Activated naive CD4-positive, alpha-beta T cell treated with anti-CD3 and anti-CD28 coated beads, Interleukin-2, amount 50 U/mL, for 72 hours (primary cell): ENCODE measurements at places on chromosomes 5 and 9.

DNA sequence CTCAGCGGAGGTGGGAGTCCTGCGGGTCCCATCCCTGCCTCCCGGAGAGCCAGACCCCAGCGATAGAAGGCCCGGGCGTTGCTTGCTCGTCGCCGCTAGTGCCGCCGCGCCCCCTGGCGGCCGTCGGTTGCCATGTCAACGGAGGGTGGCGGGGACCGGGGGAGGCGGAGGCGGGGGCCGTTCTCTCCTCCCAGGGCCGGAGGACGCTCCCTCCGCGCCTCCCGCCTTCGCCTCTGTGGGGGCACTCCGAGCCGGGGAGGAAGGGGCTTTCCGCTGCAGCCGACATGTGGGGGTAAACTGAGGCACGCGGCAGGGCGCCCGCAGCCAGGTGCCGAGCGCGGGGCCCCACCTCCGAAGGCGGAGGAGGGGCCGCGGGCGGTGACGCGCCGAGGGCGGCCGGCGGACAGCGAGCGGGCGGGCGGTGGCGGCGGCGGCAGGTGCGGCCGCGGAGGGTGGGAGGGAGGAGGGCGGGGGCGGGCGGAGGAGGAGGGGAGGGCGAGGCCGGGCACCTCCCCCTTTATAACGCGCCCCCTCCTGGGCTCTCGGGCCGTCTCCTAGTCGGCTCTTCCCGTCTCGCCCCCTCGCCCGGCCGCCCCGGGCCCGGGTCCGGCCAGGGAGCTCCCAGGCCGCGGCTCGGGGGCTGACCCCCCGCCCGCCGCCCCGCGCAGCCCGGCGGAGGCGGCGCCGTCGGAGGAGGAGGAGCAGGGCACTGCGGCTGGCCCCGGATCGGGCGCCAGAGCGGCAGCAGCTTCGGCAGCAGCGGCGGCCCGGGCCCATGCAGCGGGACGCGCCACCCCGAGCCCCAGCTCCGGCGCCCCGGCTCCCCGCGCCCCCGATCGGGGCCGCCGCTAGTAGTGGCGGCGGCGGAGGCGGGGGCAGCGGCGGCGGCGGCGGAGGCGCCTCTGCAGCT is 556 bp upstream of the CDK9 start:
- DNase-seq = peak; percentile 91

- DNase-seq = no peak
Measured at GRCh38 chr5:107948377-107948776, 277.6 kb upstream of the EFNA5 start.

GRCh38 chr9:72627956-72628540 is 106.6 kb downstream of the TMC1 start:
- no peak for DNase-seq

DNA sequence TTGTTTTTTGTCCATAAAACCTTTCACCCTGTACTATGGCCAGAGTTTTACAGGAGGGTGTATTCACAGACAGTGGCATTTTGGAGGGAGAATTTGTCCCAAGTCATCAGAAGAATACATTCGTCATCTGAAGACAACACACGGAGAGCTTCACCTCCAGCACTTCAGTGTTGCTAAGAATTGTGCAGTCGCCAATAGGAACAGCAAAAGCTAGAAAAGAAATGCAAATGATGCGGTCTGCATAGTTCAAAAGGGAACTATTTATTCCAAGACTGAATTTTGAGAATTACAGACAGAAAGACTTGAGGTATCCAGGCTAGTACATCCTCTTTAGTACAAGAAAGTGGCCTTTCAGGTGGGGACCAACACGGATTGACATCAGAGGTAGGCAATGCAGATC is 399.2 kb upstream of the KIF2A start:
- no peak for DNase-seq

GRCh38 chr5:142769251-142769792 is 855 bp upstream of the ARHGAP26 start:
- DNase-seq = peak; percentile 15

- DNase-seq = no peak
Measured at GRCh38 chr5:67404256-67405100, 207.9 kb upstream of the CD180 start.
